CD8-positive, alpha-beta memory T cell (primary cell): ENCODE measurements at places on chromosomes 1 and 21.

- H3K27me3 ChIP-seq = no peaks in the 10 kb centered on the region
- no peaks in the 10 kb centered on the region for H3K4me1 ChIP-seq
- H3K36me3 ChIP-seq = no peaks in the 10 kb centered on the region
Measured at GRCh38 chr1:178494569-178494971, 2.2 kb downstream of the CLEC20A start.

GRCh38 chr21:26782747-26783146 is 62.5 kb downstream of the ADAMTS1 start:
- no peak overlapping the region for H3K27ac ChIP-seq
- no peaks in the 10 kb centered on the region for H3K36me3 ChIP-seq
- H3K4me3 ChIP-seq = no peak overlapping the region
- H3K27me3 ChIP-seq = no peaks in the 10 kb centered on the region
- DNase-seq = no peak

DNA sequence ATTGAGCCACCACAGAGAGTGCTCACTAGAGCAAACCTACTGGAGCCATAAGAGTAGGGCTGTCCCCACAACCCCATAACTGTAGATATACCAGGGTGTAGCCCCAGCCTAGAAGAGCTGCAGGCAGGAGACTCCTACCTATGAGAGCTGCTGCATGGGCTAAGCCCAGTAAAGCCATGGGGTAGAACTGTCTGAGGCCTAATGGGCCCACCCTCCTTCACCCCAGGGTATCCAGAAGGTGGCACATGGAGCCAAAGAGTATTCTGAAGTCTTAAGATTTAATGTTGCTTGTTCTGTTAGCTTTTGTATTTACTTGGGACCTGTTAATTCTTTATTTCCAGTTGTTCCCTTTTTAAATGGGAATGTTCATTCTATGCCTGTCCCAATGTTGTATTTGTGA is 1193.7 kb upstream of the ADGRL2 start:
- H3K4me1 ChIP-seq = no peaks in the 10 kb centered on the region
- DNase-seq = no peak
- H3K36me3 ChIP-seq = no peaks in the 10 kb centered on the region
- no peak overlapping the region for H3K27ac ChIP-seq

DNA sequence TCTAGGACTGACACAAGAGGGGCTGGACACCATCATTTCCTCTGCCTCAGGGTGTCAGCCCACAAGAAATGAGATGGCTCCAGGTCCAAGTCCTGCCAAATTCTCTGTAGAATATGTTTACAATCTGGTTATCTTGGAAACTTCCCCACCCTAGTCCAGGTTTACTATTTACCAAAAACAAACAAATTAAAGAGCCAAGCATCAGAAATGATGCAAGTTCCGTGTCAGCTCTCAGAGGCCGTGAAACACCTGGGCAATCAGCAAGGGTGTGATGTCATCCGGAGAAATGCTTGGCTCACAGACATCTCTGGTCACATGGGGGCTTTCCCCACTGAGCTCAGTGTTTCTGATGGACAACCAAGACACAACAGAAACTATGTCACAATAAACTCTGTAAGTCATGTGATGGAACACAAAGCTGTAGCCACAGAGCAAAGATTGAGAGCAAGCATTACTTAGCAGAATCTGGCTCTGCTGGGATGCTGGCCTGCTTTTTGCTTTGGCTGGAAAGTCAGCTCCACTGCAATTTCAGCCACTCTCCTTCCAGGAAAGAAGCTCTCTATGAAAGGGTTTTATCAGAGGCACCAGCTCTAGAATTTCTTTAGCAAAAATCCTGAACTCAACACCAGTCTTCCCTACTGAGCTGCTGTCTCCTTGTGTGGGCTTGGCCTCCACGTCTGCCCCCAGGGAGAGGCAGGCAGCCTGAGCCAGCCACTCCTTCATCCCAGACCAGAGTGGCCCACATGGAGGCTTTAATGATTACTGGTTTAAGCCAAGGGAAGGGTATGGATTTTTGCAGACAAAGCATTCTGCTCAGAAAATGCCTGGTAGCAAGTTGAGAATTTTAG is 55.9 kb downstream of the NENF start:
- H3K27ac ChIP-seq = no peak overlapping the region
- DNase-seq = no peak
- no peaks in the 10 kb centered on the region for H3K4me1 ChIP-seq
- no peaks in the 10 kb centered on the region for H3K27me3 ChIP-seq
- H3K4me3 ChIP-seq = no peak overlapping the region

- H3K27me3 ChIP-seq = no peaks in the 10 kb centered on the region
- no peak for DNase-seq
- H3K27ac ChIP-seq = no peak overlapping the region
- H3K4me1 ChIP-seq = peaks cover 7% of the 10 kb centered on the region
- no peak overlapping the region for H3K4me3 ChIP-seq
- peaks cover 47% of the 10 kb centered on the region for H3K36me3 ChIP-seq
Measured at GRCh38 chr1:62448221-62448933, 11.5 kb downstream of the USP1 start.

DNA sequence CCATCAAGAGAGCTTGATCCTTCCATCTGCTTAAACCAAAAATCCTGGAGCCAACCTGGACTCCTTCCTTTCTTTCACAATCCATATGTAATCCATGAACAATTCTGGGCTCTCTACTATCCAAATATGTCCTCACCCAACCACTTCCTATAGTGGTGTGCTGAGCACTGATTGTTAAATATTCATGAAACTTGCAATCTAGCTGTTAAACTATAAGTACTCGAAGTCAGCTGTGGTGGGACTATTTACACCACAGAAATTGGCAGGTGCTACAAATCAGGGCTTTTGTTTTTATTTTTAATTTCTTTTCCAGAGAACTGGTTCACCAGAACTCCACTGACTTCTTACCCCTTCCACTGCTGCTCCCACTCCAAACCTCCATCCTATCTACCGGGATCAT is 57.2 kb upstream of the KCND3 start:
- H3K4me1 ChIP-seq = no peaks in the 10 kb centered on the region
- no peak overlapping the region for H3K4me3 ChIP-seq
- H3K27me3 ChIP-seq = no peaks in the 10 kb centered on the region
- no peak for DNase-seq

DNA sequence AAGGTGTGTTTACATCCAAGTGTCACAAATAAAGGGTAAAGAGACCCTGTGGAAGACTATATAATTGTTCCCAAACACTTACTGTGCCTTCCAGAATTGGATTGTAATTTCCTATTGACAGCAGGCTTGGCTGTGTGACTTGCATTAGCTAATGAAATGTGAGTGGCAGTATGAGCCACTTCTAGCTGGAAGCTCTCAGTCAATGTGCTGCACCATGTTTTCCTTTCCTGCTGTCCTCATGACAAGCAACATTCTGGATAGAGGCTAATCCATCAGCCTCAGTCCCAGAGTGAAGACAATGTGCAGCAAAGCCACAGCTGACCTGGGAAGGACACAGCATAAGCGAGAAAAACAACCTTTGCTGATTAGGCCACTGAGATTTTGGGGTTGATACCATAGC is 5.9 kb upstream of the FOXJ3 start:
- no peak overlapping the region for H3K27ac ChIP-seq
- H3K4me1 ChIP-seq = peaks cover 6% of the 10 kb centered on the region
- DNase-seq = no peak
- H3K4me3 ChIP-seq = no peak overlapping the region

GRCh38 chr1:53462193-53462592 is 3.0 kb downstream of the DMRTB1 start:
- no peak for DNase-seq
- no peaks in the 10 kb centered on the region for H3K27me3 ChIP-seq
- no peak overlapping the region for H3K4me3 ChIP-seq
- no peaks in the 10 kb centered on the region for H3K36me3 ChIP-seq
- H3K4me1 ChIP-seq = no peaks in the 10 kb centered on the region

DNA sequence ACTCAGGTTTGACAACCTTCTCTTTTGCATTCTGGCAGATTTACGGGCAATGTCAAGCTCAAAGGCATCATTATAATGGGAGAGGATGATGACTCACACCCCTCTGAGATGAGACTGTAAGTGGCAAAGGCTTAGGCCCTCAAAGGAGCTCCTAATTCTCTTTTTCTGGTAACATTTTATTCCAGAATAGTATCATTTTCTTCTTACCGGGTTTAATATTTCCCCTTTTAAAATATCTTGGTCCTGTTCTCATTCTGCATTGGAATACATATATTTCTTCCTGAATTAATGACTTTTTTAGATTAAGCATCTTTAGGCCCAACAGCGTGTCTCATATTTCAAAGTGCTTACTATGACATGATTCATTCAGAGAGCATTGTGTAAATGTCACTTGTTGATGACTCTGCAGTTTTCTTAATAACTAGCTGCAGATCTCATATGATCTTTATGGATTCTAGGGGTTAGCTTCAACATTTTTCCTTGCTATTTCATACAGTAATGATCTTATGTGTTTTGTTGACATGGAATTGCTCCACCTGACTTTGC is 1.7 kb downstream of the PITHD1 start:
- H3K4me1 ChIP-seq = peaks cover 26% of the 10 kb centered on the region
- no peaks in the 10 kb centered on the region for H3K27me3 ChIP-seq
- H3K36me3 ChIP-seq = peaks cover 9% of the 10 kb centered on the region
- DNase-seq = no peak

GRCh38 chr1:89945852-89946476 is 48.9 kb upstream of the ZNF326 start:
- H3K27me3 ChIP-seq = no peaks in the 10 kb centered on the region
- H3K27ac ChIP-seq = no peak overlapping the region
- DNase-seq = no peak
- no peaks in the 10 kb centered on the region for H3K4me1 ChIP-seq

DNA sequence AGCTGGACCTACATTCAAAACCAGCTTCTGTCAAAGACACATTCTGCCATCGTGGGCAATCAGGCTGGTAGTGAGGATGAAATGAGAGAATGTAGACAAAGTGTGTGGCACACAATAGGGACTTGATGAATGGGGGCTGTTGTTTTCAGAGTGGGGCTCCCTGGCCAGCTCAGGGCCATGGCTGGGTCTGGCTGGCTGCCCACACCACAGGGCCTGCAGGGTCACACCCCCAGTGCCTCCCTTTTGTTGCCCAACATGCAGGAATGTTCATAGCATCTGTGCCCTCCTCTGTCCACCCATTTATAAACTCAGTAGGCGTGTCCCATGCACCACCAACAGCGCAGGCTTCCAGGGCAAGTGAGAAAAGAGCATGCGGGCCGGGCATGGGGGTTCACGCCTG is 20.8 kb upstream of the ECE1 start:
- H3K4me3 ChIP-seq = no peak overlapping the region
- H3K4me1 ChIP-seq = peaks cover 31% of the 10 kb centered on the region
- DNase-seq = no peak
- H3K27me3 ChIP-seq = no peaks in the 10 kb centered on the region

- no peak overlapping the region for H3K27ac ChIP-seq
- H3K4me3 ChIP-seq = no peak overlapping the region
- DNase-seq = no peak
- no peaks in the 10 kb centered on the region for H3K27me3 ChIP-seq
- no peaks in the 10 kb centered on the region for H3K36me3 ChIP-seq
Measured at GRCh38 chr1:210647406-210648333, 319.0 kb downstream of the HHAT start.

DNA sequence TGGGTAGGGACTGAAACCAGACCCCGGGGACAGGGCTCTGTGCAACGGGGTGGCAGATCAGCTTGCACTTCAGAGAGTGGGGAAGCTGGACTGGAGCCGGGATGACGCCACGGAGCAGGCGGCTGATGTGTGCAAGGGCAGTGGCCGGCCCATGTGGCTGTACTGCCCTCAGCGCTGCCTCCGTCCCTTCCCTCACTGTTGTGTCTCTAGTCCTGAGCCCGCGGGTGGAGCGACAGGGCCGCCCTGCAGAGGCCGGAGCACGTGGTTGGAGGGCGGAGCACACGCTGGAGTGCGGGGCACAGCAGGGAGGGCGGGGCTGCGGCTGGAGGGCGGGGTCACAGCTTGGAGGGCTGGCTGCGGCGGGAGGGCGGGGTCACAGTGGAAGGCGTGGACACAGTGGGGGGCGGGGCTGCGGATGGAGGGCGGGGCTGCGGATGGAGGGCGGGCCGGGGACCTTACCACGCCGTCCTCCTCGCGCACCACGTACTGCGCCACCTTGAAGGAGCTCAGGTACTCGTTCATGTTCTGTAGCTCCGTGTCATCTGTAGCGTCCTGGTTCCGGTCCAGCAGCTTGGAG is 52.4 kb downstream of the CHD5 start:
- no peak overlapping the region for H3K4me3 ChIP-seq
- H3K27ac ChIP-seq = no peak overlapping the region
